ENCODE measurements at places on chromosomes 2 and 18.

GRCh38 chr18:48754993-48755473 is 195.7 kb downstream of the SMAD7 start:
- DNase-seq: no peak
- no peaks in the 10 kb centered on the region for H3K36me3 ChIP-seq
- H3K4me1 ChIP-seq: no peaks in the 10 kb centered on the region

GRCh38 chr2:161112908-161113307 is 47.3 kb upstream of the TANK start:
- H3K27me3 ChIP-seq: no peaks in the 10 kb centered on the region
- no peak for DNase-seq
- no peak overlapping the region for H3K27ac ChIP-seq
- H3K4me3 ChIP-seq: no peak overlapping the region

DNA sequence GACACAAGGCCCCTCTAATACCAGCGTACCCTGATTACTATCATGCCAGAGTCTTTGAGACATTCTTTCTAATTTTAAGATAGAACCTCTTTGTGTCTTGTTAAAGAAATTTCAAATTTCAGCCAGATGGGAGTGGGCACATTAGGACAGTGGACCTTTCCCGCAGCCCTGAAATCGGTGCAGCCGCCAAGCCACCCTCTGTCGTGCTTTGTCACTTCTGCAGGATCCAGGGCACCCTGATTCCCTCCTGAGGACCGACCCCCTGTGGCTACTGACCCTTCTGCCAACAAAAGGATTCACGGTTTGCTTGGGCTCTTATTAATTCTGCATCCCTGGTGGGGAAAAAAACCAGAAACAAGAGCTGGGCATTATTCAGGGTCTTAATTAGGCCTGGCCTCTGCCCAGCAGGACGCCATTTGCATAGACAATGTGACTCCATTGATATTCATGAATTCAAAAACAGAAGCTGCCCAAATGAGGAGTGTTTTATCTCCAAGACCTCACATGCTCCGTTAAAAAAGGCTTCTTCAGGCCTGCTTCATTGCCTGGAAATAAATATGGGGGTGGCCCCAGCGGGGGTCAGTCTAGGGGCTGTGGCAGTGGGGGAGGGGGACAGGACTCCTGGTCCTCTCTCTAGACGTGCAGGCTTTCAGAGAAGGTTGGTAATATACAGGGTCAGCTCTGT is 116.9 kb downstream of the ALPK2 start:
- no peak overlapping the region for H3K27ac ChIP-seq
- H3K36me3 ChIP-seq: no peaks in the 10 kb centered on the region
- no peaks in the 10 kb centered on the region for H3K4me1 ChIP-seq
- H3K27me3 ChIP-seq: peaks cover 1% of the 10 kb centered on the region
- no peak for DNase-seq
- H3K4me3 ChIP-seq: no peak overlapping the region

DNA sequence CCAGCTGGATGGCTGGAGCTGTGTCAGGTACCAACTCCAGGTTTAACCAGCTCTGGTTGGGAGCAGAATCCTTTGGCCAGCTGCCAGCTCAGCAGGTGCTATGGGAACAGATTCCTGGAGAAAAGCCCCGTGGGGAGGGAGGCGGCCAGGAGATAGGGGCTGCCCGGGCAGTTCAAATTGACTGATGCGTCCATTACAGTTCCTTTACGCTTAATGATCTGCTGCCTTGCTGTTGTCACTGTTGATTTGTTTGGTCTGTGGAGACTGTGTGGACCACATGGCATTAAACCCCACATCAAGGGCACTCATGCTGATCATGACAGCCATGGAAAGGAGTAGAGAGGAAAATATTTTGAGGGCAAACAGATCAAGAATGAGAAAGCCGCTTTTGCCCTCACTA is 200.0 kb downstream of the TSN start:
- H3K4me3 ChIP-seq: no peak overlapping the region
- H3K4me1 ChIP-seq: no peaks in the 10 kb centered on the region
- H3K27me3 ChIP-seq: no peaks in the 10 kb centered on the region
- no peak for DNase-seq
- no peak overlapping the region for H3K27ac ChIP-seq

- H3K4me3 ChIP-seq: peak overlapping the region; percentile 74
- DNase-seq: no peak
- H3K36me3 ChIP-seq: no peaks in the 10 kb centered on the region
Observed at GRCh38 chr2:207531032-207531952, 1.5 kb downstream of the CREB1 start.

DNA sequence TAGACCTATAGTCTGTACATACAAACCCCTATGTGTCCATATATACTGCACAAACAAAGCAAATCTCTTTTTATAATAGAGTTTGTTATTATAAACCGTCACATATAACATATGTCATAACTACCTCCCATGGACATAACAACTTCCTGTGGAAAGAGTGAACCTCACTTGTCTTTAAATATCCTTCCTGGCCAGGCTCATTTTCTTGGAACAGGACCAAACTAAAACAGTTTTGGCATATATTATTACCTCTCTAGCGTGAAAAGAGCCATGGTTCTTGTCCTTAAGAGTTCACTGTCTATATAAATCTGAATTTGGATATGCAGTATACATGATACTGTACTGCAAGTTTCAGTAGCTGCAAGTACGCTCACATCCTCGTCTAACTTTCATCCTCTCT is 28.3 kb upstream of the DNAJC27 start:
- H3K27ac ChIP-seq: no peak overlapping the region
- H3K4me3 ChIP-seq: no peak overlapping the region
- peaks cover 5% of the 10 kb centered on the region for H3K27me3 ChIP-seq

DNA sequence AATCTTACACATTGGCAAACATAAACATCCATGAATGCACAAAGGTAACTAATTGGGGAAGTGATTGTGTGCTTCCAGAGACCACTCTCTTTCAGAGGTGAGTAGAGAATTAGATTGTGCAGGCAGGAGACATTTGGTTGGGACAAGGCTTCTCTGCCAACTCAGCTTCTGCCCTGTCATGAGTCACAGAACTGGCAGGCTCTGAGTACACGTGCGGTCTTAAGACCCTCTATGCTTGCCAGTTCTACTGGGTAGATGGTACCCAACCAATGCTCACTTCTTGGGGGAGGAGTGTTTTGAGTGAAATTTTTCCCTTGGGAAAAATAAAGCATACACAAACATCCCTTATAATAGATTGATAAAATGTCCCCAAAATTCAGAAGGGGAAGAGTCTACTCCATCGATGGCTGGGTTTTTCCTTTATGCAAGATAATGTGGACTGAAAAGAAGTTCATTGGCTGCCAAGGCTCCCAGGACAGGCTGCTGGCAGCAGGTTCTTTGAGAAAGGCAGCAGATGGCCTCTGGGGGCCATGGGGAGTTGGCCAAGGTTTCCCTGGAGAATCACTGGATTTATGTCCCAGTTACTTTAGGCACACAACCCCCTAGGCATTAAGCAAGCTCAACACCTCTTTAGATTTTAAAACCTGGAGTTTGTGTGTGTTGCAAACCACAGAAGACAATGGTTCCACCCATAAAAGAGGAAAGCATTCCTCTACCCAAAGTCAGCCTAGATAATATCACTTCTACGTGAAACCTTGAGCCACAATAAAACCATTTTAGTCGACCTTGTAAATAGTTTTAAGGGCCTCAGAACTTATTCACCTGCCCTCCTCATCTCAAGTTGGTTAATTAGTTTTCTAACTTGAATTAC is 417.0 kb downstream of the TXNL1 start:
- DNase-seq: no peak
- H3K4me3 ChIP-seq: no peak overlapping the region
- H3K27me3 ChIP-seq: no peaks in the 10 kb centered on the region
- no peaks in the 10 kb centered on the region for H3K36me3 ChIP-seq

DNA sequence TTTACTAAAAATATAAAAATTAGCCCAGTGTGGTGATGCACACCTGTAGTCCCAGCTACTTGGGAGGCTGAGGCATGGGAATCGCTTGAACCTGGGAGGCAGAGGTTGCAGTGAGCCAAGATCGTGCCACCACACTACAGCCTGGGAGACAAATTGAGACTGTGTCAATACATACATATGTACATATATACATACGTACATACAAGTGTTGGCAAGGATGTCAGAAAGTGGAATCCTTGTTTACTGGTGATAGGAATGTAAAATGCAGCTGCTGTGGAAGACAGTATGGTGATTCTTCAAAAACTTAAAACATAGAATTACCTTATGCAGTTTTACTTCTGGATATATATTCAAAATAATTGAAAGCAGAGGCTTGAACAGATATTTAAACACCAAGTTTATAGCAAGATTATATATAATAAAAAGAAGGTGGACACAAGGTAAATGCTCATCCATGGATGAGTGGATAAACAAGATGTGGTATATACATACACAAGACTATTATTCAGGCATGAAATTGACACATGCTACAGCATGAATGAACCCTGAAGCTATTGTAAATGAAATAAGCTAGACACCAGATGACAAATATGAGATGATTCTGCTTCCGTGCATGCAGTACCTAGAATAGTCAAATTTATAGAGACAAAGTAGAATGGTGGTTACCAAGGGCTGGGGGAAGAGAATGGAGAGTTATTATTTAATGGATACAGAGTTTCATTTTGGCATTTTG is 43.2 kb downstream of the CCDC138 start:
- H3K36me3 ChIP-seq: no peaks in the 10 kb centered on the region
- peaks cover 8% of the 10 kb centered on the region for H3K4me1 ChIP-seq
- H3K4me3 ChIP-seq: no peak overlapping the region
- DNase-seq: no peak

DNA sequence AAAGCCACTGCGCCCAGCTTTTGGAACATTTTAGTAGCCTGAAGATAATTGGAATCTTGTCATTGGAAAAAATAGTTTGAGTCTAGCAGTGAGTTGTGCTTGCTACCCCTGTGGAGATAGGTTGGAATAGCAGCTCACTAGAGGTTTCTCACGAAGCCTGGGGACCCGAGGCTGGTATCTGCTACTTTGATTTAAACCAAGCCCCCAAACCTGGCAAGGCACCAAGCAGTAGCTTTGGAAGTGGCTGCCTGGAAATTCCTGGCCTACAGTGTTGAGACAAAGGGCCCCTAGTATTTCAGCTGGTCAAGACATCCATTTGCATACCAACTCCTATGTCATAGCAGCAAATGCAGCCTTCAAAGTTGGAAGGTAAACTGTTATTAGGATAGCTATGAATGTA is 42.1 kb downstream of the NOP58 start:
- no peak overlapping the region for H3K4me3 ChIP-seq
- no peak for DNase-seq
- H3K27ac ChIP-seq: no peak overlapping the region

DNA sequence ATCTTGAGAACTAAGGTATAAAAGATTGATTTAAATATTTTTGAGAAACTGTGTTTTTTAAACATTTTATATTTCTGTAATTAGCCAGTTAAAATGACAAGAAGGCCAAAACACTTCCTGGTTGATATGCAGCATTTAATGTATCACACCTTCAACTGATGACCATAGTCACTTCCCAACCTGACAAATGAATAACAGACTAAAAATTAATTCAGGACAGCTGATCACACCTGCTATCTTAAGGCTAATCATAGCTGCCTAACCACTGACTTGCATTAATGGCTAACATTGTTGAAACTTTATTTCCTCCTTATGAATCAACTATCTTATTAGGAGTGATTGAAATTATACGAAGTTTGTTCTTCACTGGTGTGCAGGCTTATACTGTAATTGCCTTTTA is 125.8 kb upstream of the MSTN start:
- DNase-seq: no peak
- H3K4me3 ChIP-seq: no peak overlapping the region
- no peaks in the 10 kb centered on the region for H3K4me1 ChIP-seq
- H3K27me3 ChIP-seq: no peaks in the 10 kb centered on the region
- H3K27ac ChIP-seq: no peak overlapping the region
- H3K36me3 ChIP-seq: no peaks in the 10 kb centered on the region

GRCh38 chr2:241224018-241224850 is 35.8 kb downstream of the ANO7 start:
- no peak overlapping the region for H3K27ac ChIP-seq
- no peak overlapping the region for H3K4me3 ChIP-seq
- peaks cover 3% of the 10 kb centered on the region for H3K27me3 ChIP-seq
- DNase-seq: no peak

DNA sequence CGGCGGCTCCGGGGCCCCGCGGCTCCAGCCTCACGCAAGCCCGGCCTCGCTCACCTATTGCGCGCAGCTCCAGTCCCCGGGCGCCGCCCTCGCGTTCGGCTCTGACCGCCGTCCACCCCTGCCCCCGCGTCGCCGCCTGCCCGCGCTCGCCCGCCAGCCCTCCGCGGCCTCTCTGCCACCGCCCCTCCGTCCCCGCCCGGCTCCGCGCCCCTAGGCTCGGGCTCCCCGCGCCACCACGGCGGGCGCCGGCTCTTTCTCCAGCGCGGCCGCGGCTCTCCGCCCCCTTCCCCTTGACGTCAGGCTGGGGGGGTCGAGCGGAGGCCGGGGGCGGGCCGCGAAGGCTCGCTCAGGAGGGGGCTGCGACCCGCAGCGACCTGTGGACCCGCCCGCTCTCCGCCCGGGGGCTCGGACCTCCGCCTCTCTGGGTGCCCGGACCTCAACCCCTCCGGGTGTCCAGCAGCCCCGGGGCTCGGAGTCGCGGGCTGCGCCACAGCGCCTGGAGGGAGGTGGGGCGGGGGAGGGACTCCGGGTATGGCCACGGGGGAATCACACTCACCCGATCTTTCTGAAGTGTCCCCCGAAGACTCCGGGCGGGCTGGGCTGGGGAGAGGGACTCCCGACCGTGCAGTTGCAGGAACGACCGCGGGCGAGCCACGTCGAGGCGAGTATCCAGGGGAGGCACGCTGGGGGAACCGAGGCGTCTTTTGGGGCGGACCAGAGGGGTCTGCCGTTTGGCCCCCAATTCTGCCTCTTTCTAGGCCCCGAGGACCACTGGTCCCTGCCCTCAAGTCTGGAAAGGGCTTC is at the start of gene SEMA4C:
SEMA4C (minus strand) TSS at position 259 of the 804 bp plus-strand sequence. CDS start 2,194 bp downstream, outside the sequence.
- no peaks in the 10 kb centered on the region for H3K27me3 ChIP-seq
- peaks cover 10% of the 10 kb centered on the region for H3K36me3 ChIP-seq
- H3K4me1 ChIP-seq: peaks cover 40% of the 10 kb centered on the region
- peak within 1 kb of the TSS; percentile 77 for H3K27ac ChIP-seq

GRCh38 chr2:12050396-12050795 is 304.0 kb downstream of the LPIN1 start:
- H3K4me3 ChIP-seq: no peak overlapping the region
- H3K27me3 ChIP-seq: no peaks in the 10 kb centered on the region
- no peak overlapping the region for H3K27ac ChIP-seq
- no peak for DNase-seq

DNA sequence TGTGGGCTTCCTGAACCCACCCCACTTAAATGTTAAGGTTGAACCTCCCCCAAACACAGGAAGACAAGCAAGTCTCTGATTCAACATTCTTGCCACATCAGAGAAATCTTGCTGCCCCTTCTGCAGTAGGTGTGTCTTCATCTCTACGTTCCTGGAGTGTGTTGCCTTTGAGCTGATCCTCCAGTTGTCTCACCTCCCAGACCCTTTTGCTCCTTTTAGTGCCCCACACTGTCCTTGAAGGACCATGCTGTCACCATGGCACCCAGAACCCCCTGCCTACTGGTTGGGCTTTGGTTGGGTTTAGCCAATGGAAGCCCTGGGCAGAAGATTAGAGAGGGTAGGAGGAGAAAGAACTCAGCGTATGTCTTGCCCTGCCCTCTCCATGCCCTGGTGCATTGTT is 10.7 kb downstream of the CAB39 start:
- no peaks in the 10 kb centered on the region for H3K27me3 ChIP-seq
- DNase-seq: peak; percentile 8
- H3K27ac ChIP-seq: no peak overlapping the region
- H3K4me1 ChIP-seq: peaks cover 64% of the 10 kb centered on the region

GRCh38 chr2:238518172-238518820 is 91.6 kb downstream of the ASB1 start:
- no peaks in the 10 kb centered on the region for H3K27me3 ChIP-seq
- DNase-seq: no peak
- no peak overlapping the region for H3K27ac ChIP-seq
- H3K4me3 ChIP-seq: no peak overlapping the region

Data from CD8-positive, alpha-beta memory T cell (primary cell).